Left lung (tissue), 14 donors: ENCODE measurements at places on chromosomes 11 and 22.

DNA sequence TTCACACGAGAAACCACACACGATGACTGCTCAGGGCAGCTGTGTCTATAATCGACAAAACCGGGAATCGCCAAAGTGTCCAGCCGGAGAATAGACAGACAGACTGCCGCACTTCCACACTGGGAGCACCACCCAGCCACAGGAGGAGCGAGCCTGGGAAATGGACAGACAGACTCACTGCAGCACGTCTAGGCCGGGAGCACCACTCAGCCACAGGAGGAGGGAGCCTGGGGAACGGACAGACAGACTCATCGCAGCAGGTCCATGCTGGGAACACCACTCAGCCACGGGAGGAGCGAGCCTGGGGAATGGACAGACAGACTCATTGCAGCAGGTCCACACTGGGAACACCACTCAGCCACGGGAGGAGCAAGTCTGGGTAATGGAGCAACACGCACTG, 137.2 kb downstream of the BRD1 start:
- DNase-seq: no peak

DNA sequence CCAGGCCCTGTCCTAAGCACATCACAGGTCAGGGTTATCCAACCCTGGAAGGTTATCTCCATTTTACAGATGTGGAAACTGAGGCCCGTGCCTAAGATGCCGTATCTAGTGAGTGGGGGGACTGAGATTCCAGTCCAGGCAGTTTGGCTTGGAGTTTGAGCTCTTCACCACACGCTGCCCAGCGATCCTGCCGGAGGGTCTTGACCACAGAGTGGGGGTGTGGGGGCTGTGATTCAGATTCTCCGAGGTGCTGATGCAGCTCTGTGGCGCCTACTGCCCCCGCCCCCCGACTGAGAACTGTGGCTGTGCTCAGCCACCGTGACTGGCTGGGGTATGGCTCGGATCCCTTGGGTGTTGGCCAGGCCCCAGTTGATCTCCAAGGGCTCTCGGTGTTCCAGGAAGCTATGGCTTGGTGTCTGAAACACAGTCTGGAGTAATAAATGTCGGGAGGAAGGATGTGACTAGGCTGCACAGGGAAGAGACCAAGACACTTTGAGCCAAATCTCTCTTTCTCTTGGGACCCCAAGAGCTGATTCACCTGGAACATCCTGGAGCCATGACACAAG, 60.6 kb upstream of the RASD2 start:
- no peak for DNase-seq

DNA sequence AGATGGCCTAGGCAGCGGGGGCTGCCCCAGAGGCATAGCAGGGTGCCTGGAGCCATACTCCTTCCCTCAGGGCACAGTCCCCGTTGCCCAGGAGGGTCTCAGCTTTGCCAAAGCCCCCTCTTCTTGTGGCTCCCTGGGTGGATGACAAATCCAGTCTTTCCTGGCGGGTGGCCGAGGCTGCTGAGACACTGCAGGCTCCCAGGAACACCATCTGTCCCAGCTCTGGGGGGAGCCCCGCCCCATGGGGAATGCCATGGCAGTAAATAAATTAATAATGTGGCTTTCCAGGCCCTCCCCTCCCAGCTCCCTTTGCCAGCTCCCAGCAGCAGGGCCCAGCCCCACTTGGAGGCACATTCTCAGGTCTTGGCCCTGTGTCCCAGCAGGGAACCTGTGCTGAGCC, 45.0 kb downstream of the PDE2A start:
- DNase-seq: no peak

DNA sequence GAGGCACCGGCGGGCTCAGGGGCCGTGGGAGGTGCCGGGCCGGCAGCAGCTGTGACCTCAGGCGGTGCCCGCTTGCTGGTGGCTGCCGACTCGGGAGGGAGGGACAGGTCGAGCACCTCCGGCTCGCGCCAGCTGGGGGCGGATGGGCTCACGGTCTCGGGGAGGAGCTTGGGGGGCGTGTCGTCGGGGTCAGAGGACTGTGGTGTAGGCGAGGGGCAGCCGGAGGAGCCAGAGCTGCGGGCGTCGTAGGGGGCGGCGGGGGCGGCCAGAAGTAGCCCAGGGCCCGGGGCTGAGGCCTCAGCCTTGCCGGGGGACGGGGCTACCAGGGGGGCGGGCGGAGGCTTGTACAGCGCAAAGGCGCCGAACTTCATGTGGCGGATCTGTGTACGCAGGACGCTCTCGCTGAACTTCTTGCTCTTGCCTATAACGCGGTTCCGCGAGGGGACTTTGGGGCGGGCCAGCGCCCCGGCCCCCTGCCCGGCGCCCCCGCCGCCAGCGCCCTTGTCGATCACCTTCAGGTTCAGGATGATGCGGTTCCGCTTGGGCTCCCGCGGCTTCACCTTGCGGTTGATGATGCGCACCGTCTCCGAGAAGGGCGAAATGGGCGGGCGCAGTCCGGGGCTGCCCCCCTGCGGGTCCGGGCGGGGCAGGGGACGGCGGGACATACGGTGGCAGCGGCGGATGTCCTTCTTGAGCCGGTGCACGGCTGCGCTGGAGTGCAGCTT, 5.5 kb downstream of the CBX6 start:
- peak; percentile 30 for DNase-seq

GRCh38 chr11:120180551-120181232, 30.1 kb upstream of the OAF start:
- no peak for DNase-seq
